Activated CD4-positive, alpha-beta T cell treated with anti-CD3 and anti-CD28 coated beads, Interleukin-2, amount 10 ng/mL, durations not matched to agents 7 days and 5 days (primary cell): ENCODE measurements at places on chromosomes 7 and 10. TPM values are rescaled to one million over a fixed set of nuclear protein-coding genes. Genes with fewer than 3 reads are reported as not detected.

DNA sequence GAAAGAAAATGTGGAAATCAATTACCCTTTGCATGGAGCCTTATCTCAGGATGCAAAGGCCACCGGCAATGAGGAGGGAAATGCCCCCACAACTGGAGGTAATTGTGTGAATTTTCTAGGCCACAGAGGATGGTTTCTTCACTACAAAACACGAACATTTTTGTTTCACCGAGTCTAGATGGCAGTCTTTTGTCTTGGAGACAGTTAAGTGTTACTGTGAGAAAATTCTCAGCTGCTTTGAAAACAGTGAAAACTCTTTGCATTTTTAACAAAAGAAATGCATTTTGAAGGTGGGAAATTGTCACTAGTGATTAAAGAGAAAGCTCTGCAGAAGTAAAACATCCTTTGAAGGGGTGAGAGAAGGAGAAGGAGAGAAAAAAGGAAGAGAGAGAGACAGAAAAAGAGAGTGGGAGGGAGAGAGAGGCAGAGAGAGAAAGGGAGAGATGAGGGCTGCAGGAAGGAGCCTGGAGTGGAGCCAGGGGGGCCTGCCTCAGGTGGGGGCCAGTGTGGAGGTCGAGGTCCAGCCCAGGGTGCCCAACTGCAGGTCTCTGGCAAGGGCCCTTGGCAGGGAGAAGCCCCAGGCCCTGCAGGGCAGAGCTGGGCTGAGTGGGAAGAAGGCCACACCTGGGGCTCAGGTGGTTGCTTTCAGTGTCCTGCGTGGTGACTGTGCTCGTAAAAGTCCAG is 261.4 kb downstream of the ADARB2 start:
- no peaks in the 10 kb centered on the region for H3K4me1 ChIP-seq
- H3K27me3 ChIP-seq, result peaks cover 3% of the 10 kb centered on the region
- no peak for DNase-seq
- no peaks in the 10 kb centered on the region for H3K36me3 ChIP-seq
- no peak overlapping the region for H3K4me3 ChIP-seq

DNA sequence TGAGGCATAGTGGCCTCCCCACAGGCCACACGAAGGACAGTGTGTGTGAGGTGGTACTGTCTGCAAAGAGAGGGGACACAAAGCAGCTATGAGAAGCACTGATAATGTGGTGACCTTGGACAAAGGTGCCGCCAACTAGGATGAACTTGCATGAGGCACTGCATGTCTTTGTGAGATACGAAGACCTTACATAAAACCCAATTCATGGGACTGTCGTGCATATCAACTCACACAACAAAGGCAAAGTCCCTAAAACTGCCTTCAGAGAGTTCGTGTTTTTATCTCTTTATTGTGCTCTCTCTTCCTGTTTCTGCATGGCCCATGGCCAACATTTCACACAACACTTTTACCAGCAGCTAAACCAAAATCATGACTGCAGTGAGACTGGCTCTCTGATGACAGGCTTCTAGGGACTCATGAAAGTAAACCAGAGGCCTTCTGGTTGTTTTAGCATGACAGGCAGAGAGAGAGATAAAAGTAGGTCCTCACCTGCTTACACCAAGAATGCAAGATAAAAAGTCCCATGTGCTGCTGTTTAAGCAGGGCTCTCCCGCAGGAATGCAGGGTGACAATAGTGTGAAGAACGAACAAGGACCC is 347.8 kb downstream of the ELMO1 start:
- H3K4me3 ChIP-seq, result no peak overlapping the region
- peaks cover 17% of the 10 kb centered on the region for H3K36me3 ChIP-seq
- H3K27me3 ChIP-seq, result no peaks in the 10 kb centered on the region
- peak overlapping the region; percentile 15 for H3K27ac ChIP-seq

ACHE gene
- not detected for total RNA-seq

TMEM140 gene
- 25.3 TPM for total RNA-seq

DNA sequence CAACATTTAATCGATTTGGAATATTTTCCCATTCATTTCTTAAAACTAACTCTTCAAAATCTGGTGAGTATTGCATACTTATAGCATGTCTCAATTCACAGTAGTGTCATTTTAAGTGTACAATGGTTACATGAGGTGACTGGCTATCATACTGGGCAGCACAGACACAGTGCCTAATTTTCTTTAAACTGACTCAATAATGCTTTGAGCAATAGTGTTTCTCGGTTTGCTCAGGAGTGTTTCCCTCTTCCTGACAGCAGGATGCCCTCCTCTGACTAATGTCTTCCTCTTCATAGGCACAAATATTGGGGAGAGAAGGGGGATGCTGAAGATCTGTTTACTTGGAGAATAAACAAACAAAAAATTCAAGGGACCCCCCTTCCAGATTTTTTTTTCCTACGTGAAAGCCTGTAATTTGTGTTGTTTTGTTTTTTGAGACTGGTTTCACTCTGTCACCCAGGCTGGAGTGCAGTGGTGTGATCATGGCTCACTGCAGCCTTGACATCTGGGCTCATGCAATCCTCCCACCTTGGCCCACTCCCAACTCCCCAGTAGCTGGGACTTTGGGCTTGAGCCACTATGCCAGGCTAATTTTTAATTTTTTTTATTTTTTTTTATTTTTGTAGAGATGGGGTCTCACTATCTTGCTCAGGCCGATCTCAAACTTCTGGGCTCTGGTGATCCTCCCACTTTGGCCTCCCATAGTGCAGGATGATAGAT is 2.2 kb downstream of the MRC1 start:
- H3K27me3 ChIP-seq, result peaks cover 16% of the 10 kb centered on the region
- H3K27ac ChIP-seq, result no peak overlapping the region
- H3K4me1 ChIP-seq, result peaks cover 5% of the 10 kb centered on the region
- H3K36me3 ChIP-seq, result no peaks in the 10 kb centered on the region
- H3K4me3 ChIP-seq, result no peak overlapping the region

- DNase-seq, result no peak
- H3K36me3 ChIP-seq, result no peaks in the 10 kb centered on the region
- peaks cover 53% of the 10 kb centered on the region for H3K4me1 ChIP-seq
- H3K27me3 ChIP-seq, result peaks cover under 1% of the 10 kb centered on the region
- H3K4me3 ChIP-seq, result peak overlapping the region; percentile 6
- H3K27ac ChIP-seq, result peak overlapping the region; percentile 87
Observed at GRCh38 chr10:69465457-69466157, 14.3 kb downstream of the TSPAN15 start.

GRCh38 chr10:72509206-72509799 is 116.6 kb downstream of the MICU1 start:
- H3K36me3 ChIP-seq, result peaks cover 15% of the 10 kb centered on the region
- H3K4me1 ChIP-seq, result peaks cover 6% of the 10 kb centered on the region

- no peak for DNase-seq
- H3K4me1 ChIP-seq, result no peaks in the 10 kb centered on the region
- no peak overlapping the region for H3K27ac ChIP-seq
- no peaks in the 10 kb centered on the region for H3K36me3 ChIP-seq
Observed at GRCh38 chr7:158355456-158356065, 232.1 kb downstream of the PTPRN2 start.
